ENCODE measurements at places on chromosomes 1 and 21. TPM values are rescaled to one million over a fixed set of nuclear protein-coding genes. Genes with fewer than 3 reads are reported as not detected.
A peak's percentile ranks its signal among the peaks of the same experiment; 100 is the strongest.

DNA sequence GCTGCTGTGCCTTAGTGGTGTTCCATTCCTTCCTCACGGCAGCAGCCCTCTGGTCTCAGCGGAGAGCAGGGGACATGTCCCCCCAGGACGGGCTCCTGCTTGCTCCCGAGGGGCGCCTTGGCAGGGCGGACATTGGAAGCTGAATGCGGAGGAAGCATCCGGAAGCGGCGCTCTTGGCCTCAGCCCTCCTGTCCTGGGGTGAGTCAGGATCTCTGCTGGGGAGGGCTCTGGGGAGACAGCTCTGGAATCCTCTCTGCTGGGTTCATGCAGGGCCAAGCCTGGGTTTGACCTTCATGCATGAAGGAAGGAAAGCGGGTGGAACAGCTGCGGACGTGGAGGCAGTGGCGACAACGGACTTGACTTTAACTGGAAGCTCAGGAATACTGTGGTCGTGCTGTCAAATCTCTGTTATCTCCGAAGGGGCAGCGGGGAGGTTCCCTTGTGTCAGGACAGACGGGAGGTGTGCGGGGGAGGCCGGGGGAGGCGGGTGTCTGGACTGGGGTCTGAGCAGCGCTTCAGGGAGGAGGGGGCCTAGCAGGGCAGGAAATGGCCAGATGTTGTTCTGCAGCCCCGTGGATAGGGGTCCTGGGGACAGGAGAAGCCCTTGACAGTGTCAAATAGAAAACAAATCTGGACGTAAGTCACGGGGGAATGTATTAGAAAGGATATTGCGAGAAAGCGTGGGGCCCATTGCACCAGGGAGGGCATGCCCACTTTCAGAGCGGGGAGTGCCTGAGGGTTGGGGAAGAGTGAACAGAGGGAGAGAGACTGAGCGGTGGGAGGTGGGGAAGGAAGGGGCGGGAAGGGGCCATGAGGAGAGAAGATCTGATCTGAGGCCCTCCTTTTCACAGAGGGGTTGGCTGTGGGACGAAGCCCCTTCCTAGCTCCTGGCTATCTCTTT, 26.6 kb downstream of the CRYAA start:
- H3K27me3 ChIP-seq = no peaks in the 10 kb centered on the region
- no peak overlapping the region for H3K27ac ChIP-seq
- no peaks in the 10 kb centered on the region for H3K4me1 ChIP-seq
- H3K36me3 ChIP-seq = no peaks in the 10 kb centered on the region

DNA sequence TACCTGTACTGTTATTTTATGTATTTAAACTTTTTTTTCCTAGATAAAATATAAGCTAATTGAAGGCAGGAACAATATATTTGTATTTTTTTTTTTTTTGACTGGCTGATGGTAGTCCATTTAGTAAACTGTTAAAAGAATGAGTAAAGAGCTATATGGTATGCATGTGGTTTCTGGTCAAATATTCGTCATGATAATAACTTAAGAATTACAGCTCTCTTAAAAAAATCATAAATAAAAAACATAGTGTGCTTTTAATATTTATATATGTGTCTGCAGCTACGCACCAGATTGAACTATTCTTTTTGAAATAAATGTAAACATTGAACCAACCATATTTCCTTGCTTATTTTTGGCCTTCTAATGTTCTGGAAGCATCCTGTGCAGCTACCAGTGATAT, 272.3 kb upstream of the C1orf105 start:
- H3K27me3 ChIP-seq = no peaks in the 10 kb centered on the region
- H3K27ac ChIP-seq = no peak overlapping the region
- no peak overlapping the region for H3K4me3 ChIP-seq
- no peaks in the 10 kb centered on the region for H3K36me3 ChIP-seq
- H3K4me1 ChIP-seq = no peaks in the 10 kb centered on the region
- no peak for DNase-seq

DNA sequence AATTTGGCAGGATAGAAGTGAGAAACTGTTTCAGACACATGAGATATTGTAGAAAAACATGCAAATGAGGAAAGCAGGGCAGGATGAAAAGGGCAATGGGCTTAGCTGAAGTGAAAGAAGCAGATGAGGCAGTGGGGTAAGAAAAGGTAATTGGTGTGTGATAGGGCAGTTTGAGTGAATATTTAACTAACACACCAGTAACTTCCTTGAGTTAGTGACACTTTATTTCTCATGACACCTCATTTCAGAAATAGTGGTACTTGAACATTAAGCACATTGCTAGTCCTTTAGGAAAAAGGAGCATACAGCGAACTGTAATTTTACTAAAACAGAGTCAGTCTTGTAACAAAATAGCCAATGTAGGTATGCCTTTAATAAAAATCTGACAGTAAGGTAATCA, 415.0 kb downstream of the DPYD start:
- H3K4me3 ChIP-seq = no peak overlapping the region
- H3K27me3 ChIP-seq = no peaks in the 10 kb centered on the region
- no peak for DNase-seq
- no peaks in the 10 kb centered on the region for H3K36me3 ChIP-seq
- H3K4me1 ChIP-seq = no peaks in the 10 kb centered on the region

GRCh38 chr1:105736349-105736748, 1320.1 kb upstream of the PRMT6 start:
- H3K36me3 ChIP-seq = no peaks in the 10 kb centered on the region
- no peak for DNase-seq
- H3K27ac ChIP-seq = no peak overlapping the region
- no peak overlapping the region for H3K4me3 ChIP-seq

GRCh38 chr1:27643600-27644368, 8.8 kb upstream of the FGR start:
- H3K27ac ChIP-seq = no peak overlapping the region
- H3K4me1 ChIP-seq = peaks cover 3% of the 10 kb centered on the region
- peak; percentile 85 for DNase-seq
- H3K4me3 ChIP-seq = no peak overlapping the region

Gene LENEP
- 2.8 TPM for total RNA-seq

Gene FOXD2
- 0.07 TPM for total RNA-seq

Gene HPCAL4
- 0.15 TPM for total RNA-seq

Gene CR1L
- 0.37 TPM for total RNA-seq

Gene USH2A
- 0.04 TPM for total RNA-seq

Gene KLHL17
- total RNA-seq = 41.4 TPM

Gene CASZ1
- 2.3 TPM for total RNA-seq

Gene RYR2
- total RNA-seq = 3.4 TPM

Gene LCE3A
- not detected for total RNA-seq

Gene TSPAN1
- not detected for total RNA-seq

Gene OR2L3
- not detected for total RNA-seq

Gene COL9A2
- total RNA-seq = 4.5 TPM

Data from H9 (cell line).